ENCODE measurements at places on chromosomes 2 and 18.

DNA sequence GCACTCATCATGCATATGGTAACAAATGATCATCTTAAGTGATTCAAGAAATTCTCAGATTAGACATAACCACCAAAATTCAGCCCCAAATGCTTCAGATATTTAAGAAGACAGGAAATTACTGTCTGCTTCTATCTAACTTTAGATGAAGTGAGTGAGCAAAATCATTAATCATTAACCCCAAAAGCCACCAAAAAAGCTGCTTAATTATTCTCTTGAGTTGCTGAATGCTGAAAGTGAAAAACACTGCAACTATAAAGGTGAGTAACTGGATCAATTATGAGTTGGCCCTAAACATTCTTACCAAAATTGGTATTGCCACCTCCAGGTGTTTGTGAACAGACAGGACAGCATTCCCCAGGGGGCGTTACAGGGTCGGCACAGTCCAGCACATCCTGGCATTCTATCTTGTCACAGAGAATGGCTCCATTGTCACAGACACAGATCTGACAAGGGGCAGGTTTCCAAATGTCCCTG, 69.6 kb downstream of the COL5A2 start:
- no peak for DNase-seq
- no peaks in the 10 kb centered on the region for H3K4me1 ChIP-seq
- no peak overlapping the region for H3K4me3 ChIP-seq
- no peak overlapping the region for H3K27ac ChIP-seq

DNA sequence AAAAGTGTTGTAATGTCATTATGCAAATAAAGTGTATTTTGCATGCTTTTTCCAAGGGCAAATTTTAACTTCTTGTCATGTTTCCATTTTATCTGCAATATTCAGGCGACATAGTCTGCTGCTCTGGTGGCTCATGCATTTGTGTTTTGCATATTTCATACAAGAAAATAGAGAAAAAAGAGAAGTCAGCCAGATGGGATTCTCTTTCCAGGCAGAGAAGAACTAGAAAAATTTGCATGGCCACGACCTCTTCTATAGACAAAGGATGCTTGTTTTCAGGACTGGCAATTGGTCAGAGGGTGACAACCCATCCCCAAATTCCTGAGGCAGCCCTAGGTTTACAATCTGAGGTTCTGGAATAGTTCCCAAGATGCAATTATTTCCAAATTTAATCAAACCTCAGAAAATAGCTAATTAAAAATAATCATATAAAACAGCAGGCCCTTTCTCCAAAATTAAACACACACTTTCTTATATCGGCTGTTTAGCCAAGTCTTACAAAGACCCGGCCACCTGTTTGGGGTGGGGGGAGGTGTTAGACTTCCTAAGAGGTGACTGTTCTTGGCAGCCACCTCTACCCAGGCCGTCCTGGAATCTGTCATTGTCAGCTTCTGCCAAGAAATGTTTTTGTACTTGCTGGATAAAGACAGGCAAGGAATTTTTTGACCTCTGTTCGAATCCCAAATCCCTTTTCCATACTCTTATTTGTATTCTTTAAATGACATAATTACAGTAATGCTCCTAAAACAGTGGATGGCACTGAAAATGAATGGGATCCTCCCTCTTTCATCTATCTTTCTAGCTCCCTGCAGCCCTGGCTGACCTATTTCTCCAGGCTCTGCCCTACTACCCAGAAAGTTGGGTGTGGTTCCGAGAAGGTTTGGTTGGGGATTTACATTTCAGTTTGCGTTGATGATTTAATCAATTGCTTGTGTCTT, 20.8 kb upstream of the SOS1 start:
- no peak overlapping the region for H3K4me3 ChIP-seq
- H3K27ac ChIP-seq: no peak overlapping the region
- no peak for DNase-seq
- H3K27me3 ChIP-seq: no peaks in the 10 kb centered on the region

GRCh38 chr2:136486115-136486514, 279.2 kb upstream of the THSD7B start:
- H3K4me1 ChIP-seq: no peaks in the 10 kb centered on the region
- no peak for DNase-seq
- no peak overlapping the region for H3K27ac ChIP-seq

DNA sequence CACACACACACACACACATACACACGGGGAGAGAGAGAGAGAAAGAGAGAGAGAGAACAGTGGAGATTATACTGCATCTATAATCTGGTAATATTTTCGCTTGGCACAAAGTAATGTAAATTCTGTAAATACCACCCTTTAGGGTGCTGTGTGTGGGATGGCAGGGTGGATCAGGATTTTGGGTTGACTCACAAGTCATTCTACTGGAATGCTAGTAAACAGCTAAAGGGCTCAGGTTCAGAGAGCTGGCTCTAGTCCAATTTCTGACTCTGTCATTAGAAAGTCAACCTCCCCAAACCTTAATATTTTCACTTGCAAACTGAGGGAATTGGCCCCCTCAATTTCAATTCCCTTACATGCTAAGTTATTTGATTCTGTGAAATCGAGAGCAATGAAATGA, 308.3 kb downstream of the TSN start:
- no peaks in the 10 kb centered on the region for H3K4me1 ChIP-seq
- H3K27me3 ChIP-seq: no peaks in the 10 kb centered on the region
- H3K4me3 ChIP-seq: no peak overlapping the region
- DNase-seq: no peak
- H3K27ac ChIP-seq: no peak overlapping the region

DNA sequence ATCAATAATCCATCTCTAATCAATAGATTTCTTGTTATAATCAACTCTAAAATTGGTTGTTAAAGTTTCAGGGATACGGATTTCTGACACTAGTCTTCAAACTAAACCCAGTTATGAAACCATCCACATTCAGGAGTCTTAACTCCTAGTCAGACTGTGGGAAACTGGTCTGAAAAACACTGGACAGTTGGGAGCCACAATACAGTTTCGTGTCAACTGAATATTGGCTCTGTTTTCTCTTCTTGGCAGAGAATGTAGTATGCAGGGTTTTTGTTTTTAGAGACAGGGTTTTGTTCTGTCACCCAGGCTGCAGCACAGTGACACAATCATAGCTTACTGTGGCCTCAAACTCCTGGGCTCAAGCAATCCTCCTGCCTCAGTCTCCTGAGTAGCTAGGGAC, 123.1 kb downstream of the RTTN start:
- no peaks in the 10 kb centered on the region for H3K4me1 ChIP-seq
- H3K4me3 ChIP-seq: no peak overlapping the region
- no peaks in the 10 kb centered on the region for H3K27me3 ChIP-seq
- peaks cover 15% of the 10 kb centered on the region for H3K36me3 ChIP-seq
- no peak for DNase-seq

GRCh38 chr18:8908792-8909510, 193.5 kb upstream of the NDUFV2 start:
- no peaks in the 10 kb centered on the region for H3K4me1 ChIP-seq
- no peak overlapping the region for H3K4me3 ChIP-seq
- no peak overlapping the region for H3K27ac ChIP-seq
- DNase-seq: no peak

DNA sequence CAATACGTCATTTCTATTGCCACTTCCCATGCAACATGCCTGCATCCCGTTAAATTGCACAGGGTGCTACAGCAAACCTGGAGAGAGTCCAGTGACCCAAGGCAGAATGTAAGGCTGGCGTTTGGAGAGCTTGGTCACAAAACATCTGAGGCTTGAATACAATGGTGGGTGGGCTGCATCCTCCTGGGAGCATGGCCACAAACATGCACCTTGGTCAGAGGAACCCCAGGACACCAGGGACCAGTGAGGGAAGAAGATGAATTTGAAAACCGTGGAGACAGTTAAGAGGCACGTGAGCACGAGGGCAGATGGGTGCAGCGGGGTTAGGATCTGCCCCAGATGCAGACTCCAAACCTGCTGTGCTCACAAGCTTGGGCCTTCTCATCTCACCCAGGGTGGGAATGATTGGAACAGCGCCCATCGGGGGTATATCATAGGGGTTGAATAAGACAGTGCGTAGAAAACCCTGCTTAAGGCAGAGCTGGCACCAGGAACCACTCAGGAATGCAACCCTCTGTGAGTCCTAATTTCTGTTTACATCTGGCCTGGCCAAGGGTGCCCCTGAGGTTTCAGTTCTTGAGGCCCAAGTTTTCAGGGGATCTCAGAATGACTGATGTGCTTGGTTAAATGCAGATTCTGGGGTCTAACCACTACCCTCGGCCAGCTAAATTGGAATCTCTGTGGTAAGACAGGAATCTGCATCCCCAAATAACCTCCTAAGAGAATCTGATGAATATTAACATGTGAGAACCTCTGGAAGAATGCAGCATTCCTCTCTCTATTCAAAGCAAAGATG, 97.2 kb downstream of the ARL4C start:
- no peaks in the 10 kb centered on the region for H3K27me3 ChIP-seq
- no peak overlapping the region for H3K27ac ChIP-seq
- DNase-seq: no peak
- peaks cover 26% of the 10 kb centered on the region for H3K4me1 ChIP-seq

DNA sequence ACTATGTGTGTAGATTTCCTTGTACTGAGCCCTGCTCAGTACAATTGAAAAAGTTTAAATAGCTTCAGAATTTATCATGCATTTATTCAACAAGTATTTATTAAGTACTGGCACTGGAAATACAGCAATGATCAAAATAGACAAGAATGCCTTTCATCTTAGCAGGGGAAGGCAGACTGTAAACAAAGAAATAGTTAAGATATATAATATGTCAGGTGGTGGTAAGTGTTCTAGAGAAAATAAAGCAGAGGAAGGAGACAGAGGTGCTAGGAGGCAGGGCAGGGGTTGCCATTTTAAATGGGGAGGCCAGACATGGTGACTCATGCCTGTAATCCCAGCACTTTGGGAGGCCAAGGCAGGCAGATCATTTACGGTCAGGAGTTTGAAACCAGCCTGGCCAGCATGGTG, 13.6 kb upstream of the LIPG start:
- H3K27me3 ChIP-seq: peaks cover 12% of the 10 kb centered on the region
- no peaks in the 10 kb centered on the region for H3K4me1 ChIP-seq
- H3K27ac ChIP-seq: no peak overlapping the region
- no peak for DNase-seq
- no peak overlapping the region for H3K4me3 ChIP-seq

- no peak overlapping the region for H3K4me3 ChIP-seq
- DNase-seq: no peak
- H3K27me3 ChIP-seq: peaks cover 15% of the 10 kb centered on the region
- no peaks in the 10 kb centered on the region for H3K36me3 ChIP-seq
- H3K27ac ChIP-seq: no peak overlapping the region
- peaks cover 4% of the 10 kb centered on the region for H3K4me1 ChIP-seq
Measured at GRCh38 chr2:102147935-102148334, 5.4 kb downstream of the IL1R1 start.

DNA sequence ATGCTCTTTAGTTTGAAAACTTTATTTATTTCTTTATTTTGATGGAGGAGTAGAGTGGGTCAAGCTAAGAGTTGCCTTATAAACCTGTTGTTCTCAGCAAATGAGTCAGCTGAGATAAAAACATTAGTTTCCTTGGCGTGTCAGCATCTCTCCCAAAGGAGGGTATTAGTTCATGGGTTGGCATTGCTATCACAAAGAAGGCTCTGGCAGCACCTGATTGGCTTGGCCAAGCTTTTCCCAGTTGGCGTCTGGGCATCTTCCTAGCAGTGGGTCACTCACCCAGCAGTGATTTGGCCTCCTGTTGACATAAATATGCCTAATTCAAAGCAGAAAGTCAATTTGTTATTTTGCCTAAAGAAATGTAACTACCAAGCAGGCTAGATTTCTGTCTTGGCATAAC, 200.7 kb upstream of the TNP1 start:
- H3K27me3 ChIP-seq: no peaks in the 10 kb centered on the region
- no peak overlapping the region for H3K27ac ChIP-seq
- no peak for DNase-seq
- no peaks in the 10 kb centered on the region for H3K36me3 ChIP-seq
- no peak overlapping the region for H3K4me3 ChIP-seq
- H3K4me1 ChIP-seq: no peaks in the 10 kb centered on the region

DNA sequence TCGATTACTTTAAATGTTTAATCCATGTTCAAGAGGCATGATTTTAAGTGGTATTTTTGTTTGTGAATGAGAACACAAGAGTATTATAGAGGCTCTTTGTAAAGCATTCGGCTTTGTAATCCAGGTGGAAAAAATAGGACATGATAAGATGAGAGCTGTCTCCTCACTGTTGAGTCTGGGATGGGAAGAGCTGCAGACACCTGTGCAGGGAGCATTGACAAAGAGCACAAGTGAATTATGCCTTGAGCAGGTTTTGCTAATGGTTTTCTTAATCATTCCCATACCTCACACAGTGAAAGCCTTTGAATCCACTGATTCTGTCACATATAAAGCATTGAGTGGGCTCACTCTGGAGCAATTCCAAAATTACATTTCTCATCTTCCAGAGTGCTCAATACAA, 9.6 kb downstream of the COL6A3 start:
- no peak overlapping the region for H3K4me3 ChIP-seq
- H3K4me1 ChIP-seq: no peaks in the 10 kb centered on the region
- no peaks in the 10 kb centered on the region for H3K27me3 ChIP-seq
- H3K36me3 ChIP-seq: no peaks in the 10 kb centered on the region
- DNase-seq: no peak

DNA sequence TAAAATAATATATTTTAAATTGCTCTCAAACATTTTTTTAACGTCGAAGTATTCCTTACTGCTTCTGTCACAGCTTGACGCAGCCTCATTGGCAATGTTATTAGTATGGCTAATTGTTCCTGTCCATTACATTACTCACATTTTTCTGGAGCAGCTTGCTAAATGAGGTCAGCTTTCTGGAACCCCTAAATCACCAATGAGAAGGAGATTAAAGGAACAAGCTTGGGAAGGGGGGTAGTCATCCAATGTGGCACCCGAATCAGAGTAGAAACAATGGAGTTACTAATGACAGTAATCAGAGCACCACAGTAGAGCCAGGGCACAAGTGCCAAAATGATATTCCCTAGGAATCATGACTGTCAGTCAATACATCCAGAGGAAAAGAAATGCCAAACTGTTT, 5.1 kb downstream of the NEUROD1 start:
- DNase-seq: no peak
- H3K36me3 ChIP-seq: no peaks in the 10 kb centered on the region
- H3K4me1 ChIP-seq: peaks cover 8% of the 10 kb centered on the region
- no peak overlapping the region for H3K4me3 ChIP-seq

- H3K4me1 ChIP-seq: no peaks in the 10 kb centered on the region
- no peak for DNase-seq
- no peak overlapping the region for H3K4me3 ChIP-seq
- H3K27ac ChIP-seq: no peak overlapping the region
- no peaks in the 10 kb centered on the region for H3K27me3 ChIP-seq
Measured at GRCh38 chr18:44325903-44326635, 354.6 kb upstream of the SETBP1 start.

All from CD4-positive, alpha-beta T cell (primary cell).